ENCODE measurements at places on chromosomes 11 and 22.
A peak's percentile ranks its signal among the peaks of the same experiment; 100 is the strongest.

DNA sequence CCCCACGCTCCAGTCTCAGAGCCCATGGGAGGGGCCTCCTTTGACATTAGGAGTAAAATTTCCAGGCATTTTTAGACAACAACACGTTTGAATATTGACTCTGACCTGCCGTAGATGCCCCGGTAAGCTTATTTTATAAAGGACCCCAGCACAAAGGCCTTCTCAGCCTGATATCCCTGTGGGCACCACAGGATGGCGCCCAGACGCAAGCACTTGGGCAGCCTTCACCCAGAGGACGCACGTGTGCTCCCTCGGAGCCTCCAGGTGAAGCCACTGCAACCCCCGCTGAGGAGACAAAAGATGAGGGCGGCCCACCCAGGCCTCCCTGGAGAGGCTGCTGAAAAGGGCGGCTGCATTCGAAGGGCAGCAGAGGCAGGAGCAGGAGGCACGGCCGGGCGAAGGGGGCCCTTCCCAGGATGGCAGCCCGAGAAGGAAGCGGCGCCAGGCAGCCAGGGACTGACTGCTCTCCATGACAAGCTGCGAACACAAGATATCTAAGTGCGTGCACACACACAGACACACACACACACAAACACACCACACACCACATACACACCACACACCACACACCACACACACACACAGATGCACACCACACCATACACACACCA is 15.2 kb upstream of the TH start:
- peak; percentile 14 for DNase-seq

DNA sequence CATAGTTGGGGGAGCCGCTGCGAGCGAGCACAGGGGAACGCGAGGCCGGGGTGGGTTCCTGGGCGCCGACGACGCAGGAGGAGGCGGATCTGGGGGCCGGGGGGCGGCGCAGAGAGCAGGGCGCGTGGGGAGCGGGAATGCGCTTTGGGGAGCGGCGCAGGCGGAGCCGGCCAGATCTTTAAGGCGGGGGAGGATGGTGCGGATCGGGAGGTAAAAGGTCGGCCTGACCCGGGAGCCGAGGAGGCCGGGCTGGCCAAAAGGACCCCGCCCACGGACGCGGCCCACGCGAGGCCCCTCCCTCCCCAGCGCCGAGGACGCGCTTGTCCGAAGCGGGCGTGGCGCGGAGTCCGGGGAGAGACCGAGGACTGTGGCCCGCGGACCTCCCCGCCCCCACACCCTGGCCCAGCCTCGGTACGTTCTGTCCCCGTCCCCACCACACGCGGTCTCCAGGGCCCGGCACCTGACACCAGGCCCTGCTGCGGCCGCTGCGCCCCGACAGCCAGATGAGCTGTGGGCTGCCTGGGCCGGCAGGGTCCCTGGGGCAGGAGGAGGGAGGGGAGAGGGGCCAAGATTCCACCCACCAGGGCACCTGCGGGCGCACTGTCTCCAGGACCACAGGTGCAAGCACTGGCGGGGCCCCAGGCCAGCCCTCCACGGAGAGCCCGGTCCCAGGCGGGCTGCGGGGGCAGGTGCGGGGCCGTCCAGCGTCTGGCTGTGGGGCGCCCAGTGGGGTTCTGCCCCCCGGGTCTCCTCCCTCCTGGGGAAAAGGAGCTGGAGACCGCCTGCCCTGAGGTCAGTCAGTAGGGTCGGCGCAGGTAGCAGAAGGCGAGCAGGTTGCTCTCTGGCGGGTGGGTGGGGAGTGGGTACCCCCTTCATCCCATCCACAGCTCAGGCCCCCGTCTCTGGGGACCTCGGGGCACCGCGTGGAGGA is 10.9 kb downstream of the PIM3 start:
- DNase-seq = no peak

- DNase-seq = no peak
These were observed 114.2 kb upstream of the PARVA start for GRCh38 chr11:12263141-12263693.

- no peak for DNase-seq
These were observed 434.7 kb downstream of the TBC1D22A start for GRCh38 chr22:47196881-47197772.

DNA sequence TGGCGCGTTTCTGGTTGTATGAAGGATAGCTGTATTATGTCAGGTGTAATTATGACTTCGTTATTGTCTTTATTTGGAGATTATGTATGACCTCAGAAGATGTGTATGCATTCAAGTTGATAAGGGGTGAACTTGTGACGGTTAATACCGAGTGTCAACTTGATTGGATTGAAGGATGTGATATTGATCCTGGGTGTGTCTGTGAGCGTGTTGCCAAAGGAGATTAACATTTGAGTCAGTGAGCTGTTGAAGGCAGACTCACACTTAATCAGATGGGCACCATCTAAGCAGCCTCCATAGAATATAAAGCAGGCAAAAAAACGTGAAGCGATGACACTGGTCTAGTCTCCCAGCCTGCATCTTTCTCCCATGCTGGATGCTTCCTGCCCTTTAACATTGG is 15.3 kb upstream of the CD82 start:
- no peak for DNase-seq

GRCh38 chr11:64136765-64137441 is 29.0 kb downstream of the MACROD1 start:
- no peak for DNase-seq

DNA sequence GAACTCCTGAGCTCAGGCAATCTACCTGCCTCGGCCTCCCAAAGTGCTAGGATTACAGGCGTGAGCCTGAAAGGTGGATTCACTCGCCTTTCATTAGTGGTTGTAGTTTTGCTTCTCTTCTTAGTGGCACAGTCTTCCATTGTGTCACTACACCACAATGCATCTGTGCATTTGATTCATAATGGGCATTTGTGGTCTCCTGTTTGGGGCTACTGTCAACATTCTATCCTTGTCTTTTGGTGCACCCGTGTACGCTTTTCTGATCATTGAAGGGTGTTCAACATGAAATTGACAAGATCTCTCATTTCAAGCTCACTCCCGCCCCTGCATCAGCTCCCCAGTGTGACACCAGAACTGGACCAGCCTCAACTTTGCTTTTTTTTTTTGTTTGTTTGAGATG is 2.0 kb upstream of the SYT12 start:
- no peak for DNase-seq

DNA sequence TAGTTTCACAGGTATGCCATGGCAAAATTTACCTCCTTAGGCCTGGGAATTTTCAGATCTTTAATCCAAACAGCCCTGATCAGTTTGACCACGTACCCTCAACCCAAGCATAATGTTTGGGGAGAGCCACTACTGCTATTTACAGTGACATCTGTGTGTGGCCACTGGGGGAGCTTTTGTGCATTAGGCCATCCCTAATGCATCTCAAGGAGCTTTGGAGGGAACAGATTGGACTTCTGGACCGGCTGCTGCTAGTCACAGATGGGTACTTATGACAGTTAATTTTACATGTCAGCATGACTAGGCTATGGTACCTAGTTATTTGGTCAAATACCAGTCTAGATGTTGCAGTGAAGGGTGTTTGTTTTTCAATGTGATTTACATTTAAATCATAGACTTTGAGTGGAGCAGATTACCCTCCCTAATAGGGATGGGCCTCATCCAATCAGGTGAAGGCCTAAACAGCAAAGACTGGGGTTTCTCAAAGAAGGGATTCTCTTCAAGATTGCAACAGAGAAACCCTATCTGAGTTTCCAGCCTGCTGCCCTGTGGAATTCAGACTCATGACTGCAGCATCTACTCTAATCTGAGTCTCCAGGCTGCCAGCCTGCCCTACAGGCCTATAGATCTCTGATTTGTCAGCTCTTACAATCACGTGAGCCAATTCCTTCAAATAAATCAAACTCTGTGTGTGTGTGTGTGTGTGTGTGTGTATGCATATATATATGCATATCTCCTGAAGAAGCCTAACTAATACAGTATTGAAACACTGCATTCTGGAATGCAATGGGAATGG is 38.0 kb upstream of the GALNT18 start:
- DNase-seq = no peak

GRCh38 chr11:117187007-117187406 is 8.5 kb downstream of the SIDT2 start:
- no peak for DNase-seq

DNA sequence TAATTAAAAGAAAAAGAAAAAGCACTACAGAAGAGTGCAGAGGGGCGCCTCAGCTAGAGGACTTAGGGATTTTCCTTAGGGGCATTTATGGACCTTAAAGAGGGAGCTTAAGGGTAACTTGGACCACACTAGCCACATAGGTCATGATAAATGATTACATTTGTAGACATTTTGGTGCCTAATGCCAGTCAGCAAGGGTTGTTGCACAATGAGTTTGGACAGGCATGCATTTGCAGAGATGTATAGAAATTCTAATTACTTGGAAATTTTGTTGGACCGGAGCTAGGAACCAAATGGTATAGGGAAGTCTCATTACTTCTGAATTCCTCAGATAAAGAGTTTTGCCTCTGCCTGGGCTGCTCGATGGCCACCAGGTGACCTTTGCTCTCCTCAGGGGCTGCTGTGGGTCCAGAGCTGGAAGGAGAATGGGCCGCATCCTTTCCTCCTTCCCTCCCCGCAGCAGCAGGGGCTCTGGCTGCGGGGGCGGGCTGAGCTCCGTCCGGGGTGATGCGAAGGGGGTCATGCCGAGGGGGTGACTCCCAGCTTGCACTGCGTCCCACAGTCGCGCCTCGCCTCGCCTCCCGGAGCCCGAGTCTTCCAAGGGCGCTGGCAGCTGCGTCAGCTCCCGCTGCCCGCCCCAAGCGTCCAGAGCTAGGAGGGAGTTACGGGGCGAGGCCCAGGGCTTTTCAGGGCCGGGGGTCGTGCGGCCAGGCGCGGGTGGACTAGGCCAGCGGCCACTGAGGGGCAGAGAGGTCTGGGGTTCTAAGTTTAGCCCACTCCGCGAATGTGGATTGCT is 20.3 kb upstream of the MALAT1 start:
- peak; percentile 54 for DNase-seq

- DNase-seq = no peak
These were observed 23.1 kb upstream of the ATXN10 start for GRCh38 chr22:45648301-45649117.

- DNase-seq = no peak
These were observed 95.6 kb downstream of the LDLRAD3 start for GRCh38 chr11:36039471-36039870.

- no peak for DNase-seq
These were observed 605.2 kb downstream of the NTM start for GRCh38 chr11:131975619-131976018.

DNA sequence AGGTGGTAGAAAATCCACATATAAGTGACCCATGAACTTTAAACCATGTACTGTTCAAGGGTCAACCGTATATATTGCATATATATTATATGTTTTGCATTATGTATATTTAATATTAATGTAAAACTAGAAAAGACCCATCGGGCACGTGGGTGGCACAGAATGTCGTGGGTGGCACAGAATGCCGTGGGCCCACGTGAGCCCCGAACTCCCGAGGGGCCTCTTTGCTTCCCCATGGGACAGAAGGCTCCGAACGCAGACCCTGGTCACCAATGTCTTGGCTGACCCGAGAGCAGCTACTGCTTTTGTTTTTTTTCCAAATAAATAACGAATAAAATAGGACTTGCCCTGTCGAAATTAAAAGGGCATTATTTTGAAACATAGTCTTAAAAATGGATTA is 415.4 kb downstream of the BRD1 start:
- DNase-seq = no peak

DNA sequence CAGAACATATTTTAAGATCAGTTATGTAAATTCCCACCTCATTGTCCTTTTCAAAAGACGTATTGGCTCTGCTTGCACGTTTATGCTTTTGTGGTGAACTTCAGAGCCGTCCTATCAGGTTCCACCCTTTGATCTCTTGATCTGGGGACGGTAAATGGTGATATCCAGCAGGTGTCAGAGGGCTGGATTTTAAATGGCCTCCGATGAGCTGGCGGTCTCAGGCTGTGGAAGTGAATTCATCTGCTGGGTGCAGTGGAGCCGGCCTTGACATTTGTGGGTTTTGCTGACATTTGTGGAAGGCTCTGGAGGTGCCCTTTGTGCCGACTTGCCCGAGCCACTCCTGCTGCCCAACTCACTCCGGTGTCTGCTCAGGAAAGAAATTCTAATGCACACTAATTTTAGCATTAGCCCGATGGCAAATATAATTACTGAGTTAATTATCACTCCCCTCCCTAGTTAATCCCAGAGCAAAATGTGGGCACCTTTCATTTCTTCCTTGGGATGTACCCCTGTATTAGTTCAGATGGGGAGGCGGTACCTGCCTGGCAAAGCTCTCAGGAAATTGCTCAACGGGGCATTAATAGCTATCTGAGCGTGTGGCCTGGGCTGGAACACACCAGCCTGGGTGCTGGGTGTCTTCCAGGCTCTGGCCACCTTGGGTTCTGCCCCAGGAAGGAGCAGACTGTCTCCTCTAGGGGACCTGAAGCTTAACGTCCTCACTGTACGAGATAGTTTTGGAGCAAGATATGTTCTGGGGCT is 9.1 kb downstream of the LRP5 start:
- DNase-seq = no peak

GRCh38 chr22:24051028-24051427 is 39.9 kb downstream of the CABIN1 start:
- no peak for DNase-seq

- no peak for DNase-seq
These were observed 45.1 kb upstream of the CHST1 start for GRCh38 chr11:45710561-45710960.

DNA sequence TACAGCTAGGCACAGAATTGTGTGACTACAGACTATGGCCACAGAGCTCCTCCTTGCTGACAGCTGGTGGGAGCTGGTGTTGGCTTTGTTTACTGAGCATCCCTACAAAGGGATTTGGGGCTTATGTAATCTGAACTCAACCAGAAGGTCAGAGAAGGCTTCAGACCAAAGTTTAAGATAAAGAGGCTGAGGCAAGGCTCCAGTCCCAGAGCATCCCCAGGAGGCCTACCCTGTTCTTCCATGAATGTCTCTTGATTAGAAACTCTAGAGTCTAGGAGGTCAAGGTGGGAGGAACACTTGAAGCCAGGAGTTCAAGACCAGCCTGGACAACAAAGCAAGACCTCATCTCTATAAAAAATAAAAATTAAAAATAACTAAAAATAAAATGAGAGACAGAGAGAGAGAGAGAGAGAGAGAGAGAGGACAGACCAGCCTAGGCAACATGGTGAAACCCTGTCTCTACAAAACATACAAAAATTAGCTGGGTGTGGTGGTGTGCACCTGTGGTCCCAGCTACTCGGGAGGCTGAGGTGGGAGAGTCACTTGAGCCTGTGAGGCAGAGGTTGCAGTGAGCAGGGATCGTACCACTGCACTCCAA is 125.5 kb upstream of the SERPIND1 start:
- DNase-seq = no peak

DNA sequence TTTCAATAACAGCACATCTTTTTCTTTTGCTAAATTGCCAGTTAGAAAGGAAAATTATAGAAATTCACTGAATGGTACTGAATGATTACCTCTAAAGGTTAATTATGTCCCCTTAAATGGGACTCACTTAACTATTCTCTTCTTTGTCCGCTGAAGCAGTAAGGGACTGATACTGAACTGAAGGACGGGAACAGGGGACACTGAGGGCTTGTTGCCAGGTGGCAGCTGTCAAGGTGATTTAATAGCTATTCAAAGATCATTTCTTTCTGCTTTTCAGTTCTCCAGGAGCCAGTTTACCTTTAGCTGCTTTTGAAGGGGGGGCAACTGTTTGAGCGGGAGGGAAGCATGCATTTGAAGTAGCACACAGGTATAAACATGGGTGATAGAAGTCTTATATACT is 325.4 kb upstream of the CCDC90B start:
- no peak for DNase-seq

GRCh38 chr11:21564833-21565682 is 627.8 kb upstream of the ANO5 start:
- DNase-seq = peak; percentile 14
